Upper lobe of right lung (tissue), 1 donor: ENCODE measurements at places on chromosomes 4 and X.

DNA sequence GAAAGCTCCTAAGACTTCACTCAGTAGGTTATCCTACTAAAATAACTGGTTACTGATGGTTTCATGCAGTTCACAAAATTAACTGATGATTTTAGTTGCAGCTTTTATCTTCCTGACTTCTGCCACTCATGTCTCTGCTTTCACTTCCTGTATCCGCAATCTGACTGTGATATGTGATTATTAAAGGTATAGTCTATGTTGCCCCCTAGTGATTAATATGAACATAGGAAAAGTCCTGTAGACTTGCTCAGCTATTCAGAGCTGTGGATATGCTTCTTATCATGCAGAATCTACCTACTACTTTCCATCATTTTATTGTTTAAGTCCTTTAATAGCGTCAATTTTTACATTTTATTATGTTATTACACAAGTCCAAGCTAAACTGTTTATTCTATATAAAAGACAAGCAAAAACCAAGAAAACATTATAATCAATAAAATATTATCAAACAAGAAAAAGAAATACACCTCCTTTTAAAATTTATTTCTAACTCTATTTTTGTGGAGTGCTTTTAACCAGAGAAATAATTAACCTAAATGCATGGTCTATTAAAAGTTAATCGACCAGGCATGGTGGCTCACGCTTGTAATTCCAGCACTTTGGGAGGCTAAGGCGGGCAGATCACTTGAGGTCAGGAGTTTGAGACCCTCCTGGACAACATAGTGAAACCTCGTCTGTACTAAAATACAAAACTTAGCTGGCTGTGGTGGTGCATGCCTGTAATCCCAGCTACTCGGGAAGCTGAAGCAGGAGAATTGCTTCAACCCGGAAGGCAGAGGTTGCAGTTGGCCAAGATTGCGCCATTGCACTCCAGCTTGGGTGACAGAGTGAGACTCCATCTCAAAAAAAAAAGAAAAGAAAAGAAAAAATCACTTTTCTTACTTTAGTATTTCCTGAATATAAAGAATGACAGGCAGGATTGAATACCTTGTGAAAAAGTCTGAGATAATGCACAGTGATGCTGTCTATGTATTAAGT, 40.4 kb upstream of the TLR2 start:
- no peaks in the 10 kb centered on the region for H3K4me1 ChIP-seq

GRCh38 chrX:77396781-77397180, 50.4 kb upstream of the FGF16 start:
- H3K27ac ChIP-seq, result no peak overlapping the region
- no peak for DNase-seq
- H3K36me3 ChIP-seq, result no peaks in the 10 kb centered on the region
- no peaks in the 10 kb centered on the region for H3K27me3 ChIP-seq
- no peaks in the 10 kb centered on the region for H3K4me1 ChIP-seq

- H3K4me1 ChIP-seq, result peaks cover 12% of the 10 kb centered on the region
- H3K4me3 ChIP-seq, result no peak overlapping the region
- H3K27me3 ChIP-seq, result no peaks in the 10 kb centered on the region
- H3K27ac ChIP-seq, result no peak overlapping the region
Measured at GRCh38 chrX:154091678-154092077, 5.8 kb downstream of the MECP2 start.

- no peak overlapping the region for H3K27ac ChIP-seq
- H3K27me3 ChIP-seq, result no peaks in the 10 kb centered on the region
- no peak for DNase-seq
- no peak overlapping the region for H3K4me3 ChIP-seq
- no peaks in the 10 kb centered on the region for H3K36me3 ChIP-seq
- peaks cover 18% of the 10 kb centered on the region for H3K4me1 ChIP-seq
Measured at GRCh38 chrX:153731117-153731844, 6.6 kb downstream of the ABCD1 start.

DNA sequence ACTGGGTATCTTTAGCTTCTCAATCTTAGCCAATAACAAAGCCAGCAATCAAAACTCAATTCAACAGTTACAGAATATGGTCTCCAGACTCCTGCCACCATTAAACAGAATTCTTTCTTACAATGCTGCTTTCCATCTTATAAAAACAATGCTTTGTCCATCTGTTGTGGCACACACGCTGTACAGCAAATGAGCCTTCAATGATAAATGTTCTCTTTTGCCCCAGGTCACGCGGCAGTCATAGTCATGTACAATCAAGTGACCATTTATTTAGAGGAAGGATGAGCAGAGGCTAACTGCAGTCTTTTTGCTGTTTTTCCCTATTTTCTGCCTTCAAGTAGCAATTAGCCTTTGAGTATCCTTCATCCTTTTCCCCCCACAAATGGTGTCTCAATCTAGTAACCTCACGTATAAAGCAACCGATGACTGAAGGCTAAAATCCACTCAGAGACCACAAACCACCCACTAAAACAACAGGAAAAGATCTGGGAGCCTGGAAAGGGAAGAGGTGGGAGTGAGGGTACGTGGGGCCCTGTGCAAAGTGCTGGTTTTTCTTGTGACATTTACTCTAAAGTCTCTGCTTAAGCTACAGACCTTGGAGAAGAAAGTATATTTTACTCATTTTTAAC, 24.4 kb downstream of the TRIM2 start:
- H3K4me1 ChIP-seq, result peaks cover 28% of the 10 kb centered on the region
- H3K27me3 ChIP-seq, result no peaks in the 10 kb centered on the region
- H3K36me3 ChIP-seq, result no peaks in the 10 kb centered on the region
- no peak for DNase-seq
- H3K4me3 ChIP-seq, result no peak overlapping the region
